ENCODE measurements at places on chromosomes 3 and 15.
A peak's percentile ranks its signal among the peaks of the same experiment; 100 is the strongest.

DNA sequence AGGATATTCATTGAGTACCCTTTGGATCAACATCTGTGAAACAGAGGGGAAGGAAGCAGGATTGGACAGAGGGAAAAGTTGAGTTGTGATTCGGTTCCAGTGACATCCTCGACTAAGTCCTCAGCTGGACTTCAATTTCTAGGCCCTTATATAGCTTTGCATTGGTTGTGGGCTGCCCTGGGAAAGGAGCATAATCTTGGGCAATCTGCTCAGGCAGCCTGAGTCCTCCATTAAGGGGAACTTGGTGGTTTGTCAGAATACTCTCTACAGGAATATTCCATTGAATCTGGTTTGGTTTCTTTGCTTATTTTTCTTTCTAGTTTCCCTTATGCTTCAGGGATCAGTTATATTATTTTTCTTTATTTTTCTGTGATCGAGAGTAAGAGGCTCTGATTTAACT is 94.1 kb downstream of the TCF12 start:
- DNase-seq: no peak

DNA sequence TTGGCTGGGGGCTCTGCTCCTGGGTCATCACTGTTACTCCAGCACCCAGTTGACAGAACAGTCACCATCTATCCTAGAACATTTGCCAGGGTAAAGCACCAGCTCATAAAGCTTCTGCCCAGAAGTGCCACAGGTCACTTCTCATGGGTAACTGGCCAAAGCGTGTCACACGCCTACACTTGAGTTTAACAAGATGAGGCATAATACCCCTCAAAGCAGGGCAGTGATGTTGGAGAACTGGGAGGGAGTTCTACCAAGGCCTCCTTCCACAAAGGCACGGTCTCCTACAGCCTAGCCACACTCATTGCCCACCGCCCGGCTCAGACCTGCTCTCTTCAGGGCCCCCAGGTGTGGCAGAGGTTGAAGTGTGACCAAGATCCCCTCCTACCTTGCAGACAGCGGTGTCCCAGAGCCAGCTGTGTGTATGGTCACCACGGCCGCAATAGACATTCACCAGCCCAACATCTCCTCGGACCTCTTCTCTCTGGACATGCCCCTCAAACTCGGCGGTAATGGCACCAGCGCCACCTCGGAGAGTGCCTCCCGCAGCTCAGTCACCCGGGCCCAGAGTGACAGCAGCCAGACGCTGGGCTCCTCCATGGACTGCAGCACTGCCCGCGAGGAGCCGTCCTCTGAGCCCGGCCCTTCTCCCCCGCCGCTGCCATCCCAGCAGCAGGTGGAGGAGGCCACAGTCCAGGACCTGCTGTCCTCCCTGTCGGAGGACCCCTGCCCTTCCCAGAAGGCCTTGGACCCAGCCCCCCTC is 107.7 kb downstream of the ETFA start:
- no peak for DNase-seq

DNA sequence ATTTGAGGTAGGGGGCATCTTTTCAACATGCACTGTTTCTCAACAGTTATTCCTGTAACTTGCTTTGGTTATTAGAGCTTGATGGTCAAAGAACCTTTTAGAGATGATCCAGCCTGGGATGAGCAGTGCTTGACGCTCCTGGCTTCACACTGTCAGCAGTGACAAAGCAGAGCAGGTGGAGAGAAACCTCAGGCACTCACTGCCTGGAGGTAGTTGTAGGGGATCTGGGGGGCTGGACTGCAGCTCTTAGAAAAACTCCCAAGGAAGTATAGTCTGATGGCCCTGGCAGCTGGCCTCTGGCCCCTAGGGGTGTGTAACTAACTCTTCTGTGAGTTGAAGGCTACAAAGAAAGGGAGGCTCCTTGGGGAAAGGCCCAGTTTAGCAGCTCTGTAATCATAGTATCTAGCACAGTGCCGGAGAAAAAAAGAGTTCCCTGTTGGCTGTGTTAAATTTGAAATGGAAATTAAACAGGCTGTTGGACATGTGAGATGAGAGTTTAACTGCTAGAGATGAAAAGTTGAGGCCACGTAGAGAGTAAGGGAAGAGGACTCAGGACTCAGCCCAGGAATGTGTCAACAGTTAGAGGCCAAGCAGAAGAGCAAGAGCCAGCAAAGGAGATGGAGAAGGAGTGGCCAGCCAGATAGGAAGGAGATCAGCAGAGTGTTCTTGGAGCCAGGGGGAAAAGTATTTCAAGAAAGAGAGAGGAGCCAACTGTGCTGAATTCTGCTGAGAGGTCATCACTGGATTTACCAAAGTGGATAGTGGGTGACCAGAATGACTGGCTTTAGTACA is 14.2 kb downstream of the OXNAD1 start:
- no peak for DNase-seq

- DNase-seq: no peak
These were observed 174.8 kb downstream of the POLR2M start for GRCh38 chr15:57881361-57881760.

GRCh38 chr3:173800154-173800553 is 402.6 kb downstream of the NLGN1 start:
- no peak for DNase-seq

- DNase-seq: no peak
These were observed 14.7 kb upstream of the SYN2 start for GRCh38 chr3:11989383-11990038.

- peak; percentile 5 for DNase-seq
These were observed 95.3 kb downstream of the SLC49A4 start for GRCh38 chr3:122890077-122890719.

DNA sequence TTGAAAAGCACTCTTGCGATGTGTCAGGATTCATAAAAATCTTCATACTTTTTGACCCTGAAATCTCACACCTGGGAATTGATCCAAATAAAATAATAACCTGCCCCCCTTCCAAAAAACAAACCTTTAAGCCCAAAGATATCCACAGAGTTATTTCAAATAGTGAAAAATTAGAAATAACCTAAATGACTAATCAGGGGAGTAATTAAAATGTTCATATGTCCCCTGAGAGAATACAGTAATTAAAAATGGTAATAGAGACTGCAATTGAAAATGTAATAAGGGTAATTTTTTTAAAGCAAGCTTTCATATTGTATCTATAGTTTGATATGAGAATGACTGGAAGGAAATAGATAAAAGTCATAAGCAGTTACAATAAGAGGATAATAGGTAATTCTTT is 68.0 kb downstream of the CALML4 start:
- DNase-seq: no peak

DNA sequence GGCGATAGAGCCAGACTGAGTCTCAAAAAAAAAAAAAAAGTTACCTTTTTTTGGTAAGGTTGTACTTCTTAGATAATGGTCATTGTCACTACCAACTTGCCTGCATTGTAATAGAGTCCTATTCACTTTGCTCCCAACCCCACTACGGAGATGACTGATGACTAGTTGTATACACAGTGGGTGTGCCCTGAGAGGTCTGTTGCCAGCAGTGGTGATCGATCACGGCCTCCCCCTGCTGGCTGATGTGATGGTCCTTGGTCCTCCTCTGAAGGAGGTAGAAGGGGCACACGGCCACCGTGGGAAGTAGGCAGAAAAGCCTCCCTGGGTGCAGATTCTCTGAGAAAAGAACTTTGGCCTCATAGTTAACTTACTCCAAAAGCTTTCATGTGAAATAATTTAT is 10.7 kb downstream of the GCNT3 start:
- DNase-seq: no peak

DNA sequence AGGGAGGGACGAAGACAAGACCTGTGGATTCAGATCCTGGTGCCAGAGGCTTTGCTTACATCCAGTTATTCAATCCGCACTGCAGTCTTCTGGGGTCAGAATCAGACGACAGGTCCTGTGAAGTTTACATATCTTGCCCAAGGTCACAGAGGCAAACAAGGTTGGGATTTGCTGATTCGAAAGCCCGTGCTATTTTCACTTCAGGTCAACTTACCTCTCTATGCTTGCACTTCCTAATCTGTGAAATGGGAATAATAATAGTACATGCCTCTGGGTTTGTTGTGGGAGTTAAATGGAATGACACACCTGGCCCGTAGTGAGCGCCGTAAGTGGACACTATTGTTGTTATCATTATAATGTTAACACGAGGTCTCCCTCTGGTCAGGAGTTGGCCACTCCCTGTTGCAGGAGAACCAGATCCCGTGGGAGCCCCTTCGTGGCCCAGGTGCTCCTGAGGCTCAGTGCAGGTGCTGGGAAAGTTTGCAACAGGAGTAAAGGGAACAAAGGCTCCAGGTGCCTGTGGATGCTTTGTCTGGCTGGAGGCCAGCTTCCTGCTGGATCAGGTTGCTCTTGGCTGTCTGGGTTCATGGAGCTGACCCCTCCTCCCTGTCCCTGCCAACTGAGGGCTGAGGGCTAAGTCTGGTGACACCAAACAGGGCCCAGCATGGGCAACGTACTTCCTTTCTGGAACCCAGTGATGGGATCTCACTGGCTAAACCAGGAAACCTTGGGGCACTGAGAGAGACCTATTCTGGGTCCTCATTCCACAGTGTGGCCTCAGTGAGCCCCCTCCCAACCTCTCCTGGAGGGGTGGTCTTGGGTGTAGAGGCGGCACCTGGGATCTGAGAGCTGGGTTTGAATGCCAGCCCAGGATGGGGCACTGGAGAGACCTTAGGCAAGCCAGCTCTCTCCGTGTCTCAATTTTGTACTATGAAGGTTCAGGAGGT is 40.1 kb upstream of the SEMA4B start:
- no peak for DNase-seq

- no peak for DNase-seq
These were observed 256.1 kb upstream of the ADAMTS9 start for GRCh38 chr3:64943866-64944265.

- DNase-seq: no peak
These were observed 103.8 kb downstream of the WDR76 start for GRCh38 chr15:43930556-43930955.

DNA sequence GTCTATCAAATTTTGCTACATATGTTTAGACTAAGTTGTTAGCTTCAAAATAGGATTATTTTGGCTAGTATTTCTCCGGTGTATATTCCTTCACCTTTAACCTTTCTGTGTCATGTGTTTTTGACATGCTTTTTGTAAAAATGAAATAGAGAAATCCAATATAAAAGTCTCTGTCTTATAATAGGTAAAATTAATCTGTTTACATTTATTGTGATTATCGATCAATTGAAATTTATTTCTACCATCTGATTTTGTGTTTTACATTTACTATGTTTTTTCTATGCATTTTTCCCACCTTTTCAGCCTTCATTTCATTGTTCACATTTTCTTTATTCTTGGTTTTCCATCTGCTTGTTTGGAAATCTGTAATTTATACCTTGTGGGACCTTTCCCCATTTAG is 11.7 kb upstream of the LHFPL4 start:
- no peak for DNase-seq

GRCh38 chr15:100438570-100438969 is 90.2 kb downstream of the CERS3 start:
- DNase-seq: no peak

DNA sequence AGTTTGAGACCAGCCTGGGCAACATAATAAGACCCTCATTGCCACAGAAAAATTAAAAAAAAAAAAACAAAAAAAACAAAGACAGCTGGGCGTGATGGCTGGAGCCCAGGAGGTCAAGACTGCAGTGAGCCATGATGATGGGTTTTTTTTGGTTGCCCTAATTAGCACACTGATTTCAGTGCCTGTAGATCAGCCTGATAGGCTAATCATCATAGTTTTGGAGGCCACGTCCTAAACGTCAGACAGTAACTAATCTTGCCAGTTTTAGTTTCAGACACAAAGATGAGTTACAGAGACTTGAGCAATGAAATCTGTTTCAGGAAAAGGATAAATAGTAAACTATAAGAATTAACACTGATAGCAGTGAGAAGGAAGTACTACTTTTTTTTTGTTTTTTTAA is 55.4 kb downstream of the LRCH3 start:
- no peak for DNase-seq

- no peak for DNase-seq
These were observed 13.2 kb downstream of the XXYLT1 start for GRCh38 chr3:195257454-195258448.

GRCh38 chr3:35393901-35394799 is 245.2 kb upstream of the ARPP21 start:
- DNase-seq: no peak

DNA sequence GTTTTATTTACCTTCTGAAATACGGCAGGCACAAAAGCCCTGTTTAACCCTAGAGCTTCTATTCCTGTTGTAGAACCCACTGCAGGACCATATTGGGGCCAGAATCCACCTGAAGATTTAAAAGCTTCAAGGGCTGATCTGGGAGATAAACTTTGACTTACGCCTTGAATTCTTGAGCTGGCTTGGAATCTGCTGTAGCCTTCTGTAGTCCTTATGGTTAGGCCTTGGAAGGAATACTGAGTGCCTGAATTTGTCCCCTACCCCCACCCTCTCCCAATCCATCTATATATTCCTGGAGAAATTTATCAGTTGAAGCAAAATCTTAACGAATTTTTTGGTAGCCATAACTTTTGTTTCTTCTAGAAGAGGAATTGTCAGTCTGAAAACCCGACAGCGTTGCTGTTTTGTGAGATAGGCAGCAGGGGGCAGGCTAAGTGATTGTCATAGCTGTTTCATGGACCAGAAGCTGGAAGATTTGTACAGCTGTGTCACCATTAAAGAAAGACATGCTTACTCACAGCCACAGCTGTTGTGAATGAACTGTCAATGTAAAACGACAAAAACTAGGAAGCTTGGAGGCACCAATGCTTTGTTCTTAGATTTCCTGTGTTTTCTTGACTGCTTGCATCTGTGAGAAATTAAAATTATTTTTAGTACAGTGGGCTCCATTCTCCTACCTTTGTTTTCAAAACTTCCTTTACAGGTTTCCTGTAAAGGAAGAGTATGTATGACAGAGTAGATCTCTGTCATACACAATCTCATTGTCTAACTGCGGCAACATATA is 12.8 kb downstream of the LXN start:
- DNase-seq: no peak

DNA sequence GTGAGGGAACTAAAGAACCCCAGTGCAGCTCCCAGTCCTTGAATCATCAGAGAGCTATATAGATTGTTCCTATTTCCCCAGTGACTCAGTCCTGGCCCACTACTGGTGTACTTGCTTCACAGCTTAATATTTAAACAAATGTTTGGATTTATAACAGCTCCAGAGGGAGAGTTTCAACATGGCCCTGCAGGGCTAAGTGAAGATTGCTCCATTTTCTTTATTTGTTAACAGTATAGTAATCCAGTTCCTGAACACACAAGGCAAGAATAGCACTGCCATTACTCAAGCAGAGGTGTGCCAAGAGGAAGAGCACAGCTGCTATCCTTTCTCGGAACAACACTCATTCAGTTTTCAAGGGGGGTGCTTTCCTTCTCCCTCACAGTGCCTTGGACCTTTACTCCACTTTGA is 6.5 kb downstream of the SQOR start:
- peak; percentile 76 for DNase-seq

DNA sequence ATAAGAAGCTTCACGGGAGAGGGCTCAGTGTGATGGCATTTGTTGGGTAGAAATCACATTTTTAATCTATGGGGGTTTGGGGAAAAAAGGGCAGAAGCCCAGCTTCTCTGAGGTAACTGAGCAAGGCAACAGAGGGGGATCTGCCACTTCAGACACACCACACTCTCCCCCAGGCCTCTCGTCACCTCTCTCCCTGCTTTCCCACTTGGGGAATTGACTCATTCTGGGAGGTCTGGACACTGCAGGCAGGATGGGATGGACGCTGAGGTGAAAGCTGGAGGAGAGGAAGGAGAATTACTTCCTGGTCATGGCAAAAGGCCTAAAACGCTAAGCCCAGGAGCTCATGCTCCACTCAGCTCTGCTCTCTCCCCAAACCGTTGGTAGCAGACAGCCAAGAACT is 33.2 kb downstream of the MYO5C start:
- no peak for DNase-seq

- no peak for DNase-seq
These were observed 143.5 kb upstream of the TPM1 start for GRCh38 chr15:62899090-62899493.
